ENCODE measurements at places on chromosomes 2 and 18.

- DNase-seq = no peak
Observed at GRCh38 chr2:219334076-219334475, 1.5 kb upstream of the RESP18 start.

- no peak for DNase-seq
Observed at GRCh38 chr2:669323-669722, 7.9 kb downstream of the TMEM18 start.

DNA sequence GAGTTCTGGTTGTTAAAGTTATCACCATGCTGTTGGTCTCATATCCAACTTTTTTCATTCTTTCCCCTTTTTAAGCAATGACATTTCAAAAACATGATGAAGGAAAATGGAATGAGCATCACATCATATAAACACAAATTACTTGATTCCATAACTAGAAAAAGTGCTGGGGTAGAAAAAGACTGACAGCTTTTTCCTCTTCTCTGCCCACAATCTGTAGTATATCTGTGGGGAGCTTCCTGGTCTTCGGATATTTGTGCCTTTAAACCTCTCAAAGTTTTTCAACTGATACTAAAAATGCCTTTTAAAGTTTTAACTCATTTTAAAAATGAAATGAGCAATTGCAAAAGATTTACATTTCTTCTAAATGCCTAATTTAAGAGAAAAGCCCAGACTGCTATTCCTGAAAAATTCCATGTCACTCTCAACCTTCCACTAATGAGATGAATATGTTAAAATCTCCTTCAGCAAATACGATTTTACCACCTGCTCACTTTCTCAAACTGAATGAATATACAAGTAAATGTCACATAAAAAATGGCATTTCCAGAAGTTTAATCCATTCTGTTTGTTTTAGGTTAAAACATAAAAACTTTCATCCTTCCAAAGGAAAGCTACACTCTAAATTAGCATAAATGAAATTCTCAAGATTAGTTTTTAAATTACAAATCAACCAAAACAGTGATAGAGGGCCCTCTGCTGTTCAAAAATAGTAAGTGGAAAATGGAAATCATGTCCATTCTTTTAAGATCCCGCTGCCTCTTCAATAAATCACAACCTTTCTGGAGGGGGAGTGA, 2.1 kb downstream of the DNAH7 start:
- no peak for DNase-seq

DNA sequence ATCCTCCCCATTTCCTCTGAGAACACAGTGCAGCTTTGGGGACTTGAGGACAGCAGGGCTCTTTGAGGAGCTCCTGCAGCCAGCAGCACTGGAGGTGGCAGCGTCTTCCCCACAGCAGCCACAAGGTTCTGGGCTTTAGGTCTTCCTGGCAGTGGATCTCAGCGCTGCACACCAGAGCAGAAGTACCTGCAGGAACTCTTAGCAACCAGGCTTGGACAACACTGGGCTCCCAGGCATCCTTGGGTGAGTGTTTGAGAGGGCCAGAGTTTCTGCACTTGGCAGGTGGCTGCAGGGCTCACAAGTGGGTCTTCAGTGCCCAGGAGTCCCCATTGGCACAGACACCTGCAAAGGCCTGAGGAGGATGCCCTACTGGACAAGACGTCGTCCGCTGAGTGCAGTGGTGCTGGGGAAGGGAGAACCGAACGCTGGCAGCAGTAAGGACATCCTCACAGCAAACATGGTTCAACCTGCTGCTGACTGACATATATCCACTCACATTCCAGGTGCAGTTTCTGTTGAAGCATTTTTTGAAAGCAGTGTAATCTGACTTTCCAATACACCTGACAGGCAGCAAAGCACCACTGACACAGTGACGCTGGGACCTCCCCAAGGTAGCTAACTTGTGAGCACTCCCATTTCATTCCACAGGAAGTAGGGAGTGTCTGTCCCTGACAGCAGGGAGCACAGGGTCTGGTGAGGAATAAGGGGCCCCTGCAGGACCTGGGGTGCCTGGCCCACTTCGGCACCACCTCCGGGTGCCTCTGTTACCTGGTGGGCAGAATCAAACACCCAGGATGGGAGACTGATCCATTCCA, 149.9 kb upstream of the COPS8 start:
- DNase-seq = no peak

GRCh38 chr2:222819722-222820333, 41.0 kb upstream of the ACSL3 start:
- DNase-seq = no peak

DNA sequence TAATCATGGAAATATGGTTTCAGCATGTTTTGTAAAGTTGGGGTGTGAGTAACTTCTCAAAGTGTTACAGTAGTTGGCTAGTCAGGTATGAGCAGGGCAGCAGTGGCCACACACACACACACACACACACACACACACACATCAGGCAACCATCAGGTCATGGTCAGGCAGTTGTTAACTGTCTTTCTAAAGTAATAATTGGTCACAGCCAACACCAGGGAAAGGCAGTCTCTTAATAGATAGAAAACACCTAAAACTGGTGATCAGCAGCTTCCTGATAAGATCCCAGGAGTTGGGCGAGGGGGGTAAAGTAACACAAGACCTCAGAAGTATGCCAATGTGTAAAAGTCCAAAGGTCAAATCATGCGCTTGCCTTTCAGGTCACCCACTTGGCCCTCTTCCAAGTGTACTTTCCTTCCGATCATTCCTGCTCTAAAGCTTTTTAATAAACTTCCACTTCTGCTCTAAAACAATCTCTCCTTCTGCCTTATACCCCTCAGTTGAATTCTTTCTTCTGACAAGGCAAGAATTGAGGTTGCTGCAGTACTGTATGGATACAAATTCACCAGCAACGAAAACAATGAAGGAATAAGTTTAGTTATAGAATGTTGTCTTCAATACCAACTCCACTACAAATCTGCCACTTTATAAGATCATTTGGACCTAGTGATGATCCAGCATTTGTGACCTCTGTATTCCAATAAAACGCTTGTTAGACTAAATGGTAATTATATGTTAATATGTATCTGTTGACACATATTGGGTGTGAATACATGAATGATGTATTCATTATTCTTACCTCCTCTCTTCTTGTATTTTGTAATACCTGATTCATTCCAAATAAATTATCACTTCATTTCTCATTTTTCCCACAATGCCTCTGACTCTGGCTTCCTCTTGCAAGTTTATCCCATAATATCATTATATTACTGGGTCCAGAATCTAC, 254.3 kb downstream of the METTL4 start:
- no peak for DNase-seq

DNA sequence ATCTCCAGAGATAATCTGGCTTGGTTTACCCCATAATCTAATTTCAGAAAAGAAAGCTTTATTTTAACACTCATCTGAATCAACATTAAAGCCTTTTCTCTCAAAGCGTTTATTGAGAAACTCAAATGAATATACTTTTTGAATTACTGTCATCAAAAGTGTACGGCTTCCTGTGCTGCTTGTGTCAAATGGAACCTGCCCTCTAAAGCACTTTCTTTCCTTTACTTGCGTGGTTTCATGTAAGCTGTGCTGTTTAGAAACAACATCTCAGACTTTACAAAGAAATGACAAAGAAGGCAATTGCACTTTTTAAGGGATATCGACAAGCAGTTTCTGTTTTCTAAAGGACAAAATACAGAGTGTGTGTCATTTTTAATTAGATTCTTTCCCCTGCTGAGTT, 35.1 kb downstream of the CYBRD1 start:
- DNase-seq = no peak

GRCh38 chr2:42792087-42792582, 248 bp downstream of the HAAO start:
- no peak for DNase-seq

GRCh38 chr2:63735931-63736330, 105.8 kb upstream of the UGP2 start:
- DNase-seq = no peak

DNA sequence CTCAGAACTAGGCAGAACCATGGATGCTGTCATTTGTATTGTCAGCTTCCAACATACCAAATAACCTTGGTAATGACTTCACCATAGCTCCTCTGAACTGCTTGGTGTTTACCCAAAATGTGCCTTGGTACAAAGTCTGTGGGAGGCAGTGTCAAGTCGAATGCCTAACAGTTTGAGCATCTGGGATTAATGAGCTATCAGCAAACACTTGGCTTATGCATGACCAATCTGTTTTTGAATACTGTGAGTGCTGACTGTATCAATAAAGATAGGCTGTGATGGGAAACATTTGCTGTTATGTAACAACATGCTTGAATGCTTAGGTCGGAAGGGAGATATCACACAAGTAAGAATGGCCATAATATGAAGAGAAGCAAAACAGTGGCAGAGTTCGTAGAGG, 455.4 kb downstream of the CMPK2 start:
- DNase-seq = no peak

DNA sequence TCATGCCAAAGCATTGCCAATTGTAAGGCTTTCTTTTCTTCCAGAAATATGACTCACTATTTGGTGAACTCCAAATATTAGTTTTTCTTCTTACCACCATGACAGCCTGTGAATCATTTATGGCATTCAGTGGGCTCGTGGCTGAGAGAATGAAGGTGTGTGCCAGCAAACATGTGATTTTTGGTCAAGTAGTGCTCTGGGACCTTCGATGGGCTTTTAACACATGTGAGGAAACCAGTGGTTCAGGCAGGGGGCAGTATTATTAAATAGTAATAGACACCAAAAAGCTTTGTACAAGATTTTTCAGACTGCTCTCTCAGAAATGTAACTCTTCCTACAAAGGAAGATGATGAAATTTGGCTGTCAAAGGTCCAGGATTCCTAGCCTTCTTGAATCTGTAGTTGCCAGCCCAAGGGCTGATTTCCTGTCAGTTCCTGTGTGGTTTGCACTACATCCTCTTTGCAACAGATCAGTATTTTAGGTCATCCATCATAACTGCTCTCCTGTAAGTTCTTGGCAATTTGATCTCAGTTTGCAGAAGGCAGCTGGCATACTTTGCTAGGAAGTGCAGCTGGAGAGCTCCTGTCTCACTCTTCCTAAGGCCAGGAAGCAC, 64.3 kb downstream of the BABAM2 start:
- DNase-seq = no peak

DNA sequence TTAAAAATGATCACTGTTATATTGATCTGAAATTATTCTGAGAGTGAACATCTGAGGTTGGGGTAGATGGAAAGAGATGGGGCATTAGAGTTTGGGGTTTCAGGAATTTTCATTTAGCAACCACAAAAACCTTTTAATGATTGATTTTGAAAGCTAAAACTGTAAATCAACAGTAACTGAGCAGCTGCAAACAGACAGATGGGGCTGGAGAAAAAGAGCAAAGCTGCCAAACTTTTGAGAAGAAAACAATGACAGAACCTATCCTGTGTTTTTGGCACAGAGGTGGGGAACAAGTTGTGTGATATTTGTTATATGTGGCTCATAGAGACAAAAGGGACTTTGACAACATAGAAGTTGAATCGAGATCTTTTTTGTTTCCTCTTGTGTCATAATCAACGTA, 415.8 kb upstream of the DSEL start:
- no peak for DNase-seq

DNA sequence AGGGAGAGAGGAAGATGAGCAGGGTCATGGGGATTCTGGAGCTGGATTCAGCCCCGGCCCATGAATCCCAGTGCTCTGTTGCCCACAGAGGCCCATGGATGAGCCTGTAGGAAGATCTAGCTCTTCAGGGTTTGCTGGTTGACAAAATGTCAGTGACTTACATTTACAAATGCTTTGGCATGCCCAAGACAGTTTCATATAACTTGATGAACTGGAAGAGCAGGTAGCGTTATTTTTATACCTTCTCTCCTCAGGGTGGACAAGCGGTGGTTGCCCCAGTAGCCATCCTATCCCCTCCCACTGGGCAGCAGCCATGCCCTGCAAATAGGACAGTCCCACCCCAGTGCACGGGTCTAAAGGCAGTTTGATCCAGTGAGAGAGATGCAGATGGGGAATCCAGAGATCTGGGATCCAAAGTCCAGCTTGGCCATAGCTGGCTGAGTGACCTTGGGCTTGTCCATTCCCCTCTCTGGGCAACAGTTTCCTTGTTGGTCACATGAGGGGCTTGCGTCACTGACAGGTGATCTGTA, 21.5 kb upstream of the KCNK3 start:
- peak; percentile 54 for DNase-seq

DNA sequence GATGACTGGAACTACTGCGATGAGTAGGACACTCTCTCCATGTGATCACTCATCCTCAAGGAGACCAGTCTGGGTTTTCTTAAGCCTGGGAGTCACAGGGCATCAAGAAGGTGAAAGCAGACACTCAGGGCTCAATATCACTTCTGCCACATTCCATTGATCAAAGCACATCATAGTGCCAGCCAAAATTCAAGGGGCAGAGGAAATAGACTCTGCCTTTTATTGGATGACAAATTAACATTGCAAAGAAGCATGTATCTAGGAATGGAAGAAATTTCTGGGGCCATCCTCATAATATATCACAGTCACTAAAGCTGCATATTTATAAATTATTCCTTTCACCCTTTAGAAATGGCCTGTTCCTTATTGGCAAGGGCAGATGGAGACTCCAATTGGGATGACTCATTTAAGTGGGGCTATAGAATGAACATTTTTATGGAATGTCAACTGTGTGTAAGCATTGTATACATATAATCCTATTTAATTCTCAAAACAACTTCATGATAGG, 114.8 kb upstream of the CDC42EP3 start:
- no peak for DNase-seq

DNA sequence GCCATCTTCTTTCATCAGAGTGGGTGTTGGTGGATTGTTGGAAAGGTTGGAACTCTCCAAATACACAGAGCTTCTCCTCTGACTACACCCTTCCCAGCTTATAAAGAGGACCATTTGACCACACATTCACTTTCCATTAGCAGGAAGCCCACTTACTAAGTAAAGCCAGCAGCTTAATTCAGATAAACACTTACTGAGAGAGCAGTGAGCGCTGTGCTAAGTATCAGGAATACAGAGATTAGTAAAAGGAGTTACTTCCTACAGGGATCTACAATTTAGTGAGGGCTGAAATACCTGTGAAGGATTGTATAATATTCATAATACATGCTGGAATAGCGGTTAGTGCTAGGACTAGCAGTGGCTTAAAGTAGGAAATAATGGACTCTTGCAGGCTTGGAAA, 343.0 kb downstream of the NYAP2 start:
- no peak for DNase-seq

DNA sequence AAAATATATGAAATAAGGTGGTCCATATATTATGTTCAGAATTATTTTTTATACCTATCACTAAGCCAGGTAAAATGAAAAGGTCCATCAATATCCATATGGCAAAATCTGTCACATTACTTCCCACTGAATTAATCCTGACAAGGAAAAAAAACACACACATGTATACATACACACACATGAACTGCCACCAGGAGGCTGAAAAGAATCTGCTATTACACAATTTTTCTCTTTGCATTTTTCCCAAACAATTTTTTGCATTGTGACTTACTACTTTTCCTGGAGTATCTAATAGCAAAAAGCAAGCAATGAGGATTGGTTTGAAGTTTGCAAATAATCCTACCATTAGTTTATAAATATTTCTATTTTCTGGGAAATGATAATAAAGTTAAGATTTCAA, 128.2 kb upstream of the CD226 start:
- DNase-seq = no peak

GRCh38 chr2:2787301-2787907, 456.3 kb upstream of the MYT1L start:
- DNase-seq = no peak

Data from LNCaP clone FGC (cell line).